T-helper 22 cell (primary cell): ENCODE measurements at places on chromosomes 3 and 15.

GRCh38 chr3:178370387-178370786, 165.8 kb upstream of the KCNMB2 start:
- DNase-seq: no peak

GRCh38 chr3:141030296-141030695, 20.9 kb upstream of the SPSB4 start:
- no peak for DNase-seq

- DNase-seq: no peak
Measured at GRCh38 chr3:166575161-166575560, 737.9 kb upstream of the BCHE start.

DNA sequence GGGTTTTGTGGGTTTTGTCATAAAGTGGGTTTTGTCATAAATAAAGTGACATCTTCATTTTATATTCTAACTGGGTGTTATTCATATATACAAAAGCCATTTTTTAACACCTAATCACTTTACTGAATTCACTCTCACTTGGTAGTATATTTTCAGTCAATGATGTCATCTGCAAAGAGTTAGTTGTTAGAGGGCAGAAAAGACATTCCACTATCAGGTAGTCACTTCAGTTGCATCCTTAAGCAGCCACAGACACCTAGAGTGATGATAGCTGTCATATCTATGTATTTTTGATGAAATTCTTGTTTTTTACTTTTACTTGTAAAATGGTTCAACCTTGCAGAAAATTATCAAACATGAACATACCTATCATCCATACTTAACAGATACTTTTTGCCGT, 89.0 kb downstream of the DHX36 start:
- DNase-seq: no peak

DNA sequence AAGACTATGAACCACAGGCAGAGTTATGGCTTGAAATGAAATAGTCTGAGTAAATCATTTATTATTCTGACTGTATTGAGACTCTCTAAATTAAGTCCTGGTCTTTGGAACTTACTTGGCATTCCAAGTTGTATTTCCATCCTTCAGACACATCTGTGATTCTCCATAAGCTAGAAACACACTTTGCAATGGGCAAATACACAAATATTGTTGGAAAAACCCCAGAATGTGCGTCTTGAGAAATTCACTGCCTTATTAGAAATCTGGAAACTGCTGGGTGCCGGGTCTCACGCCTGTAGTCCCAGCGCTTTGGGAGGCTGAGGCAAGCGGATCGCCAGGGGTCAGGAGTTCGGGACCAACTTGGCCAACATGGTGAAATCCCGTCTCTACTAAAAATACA, 87.8 kb downstream of the WWTR1 start:
- DNase-seq: no peak

GRCh38 chr3:158845765-158846350, 44.0 kb downstream of the MFSD1 start:
- no peak for DNase-seq

DNA sequence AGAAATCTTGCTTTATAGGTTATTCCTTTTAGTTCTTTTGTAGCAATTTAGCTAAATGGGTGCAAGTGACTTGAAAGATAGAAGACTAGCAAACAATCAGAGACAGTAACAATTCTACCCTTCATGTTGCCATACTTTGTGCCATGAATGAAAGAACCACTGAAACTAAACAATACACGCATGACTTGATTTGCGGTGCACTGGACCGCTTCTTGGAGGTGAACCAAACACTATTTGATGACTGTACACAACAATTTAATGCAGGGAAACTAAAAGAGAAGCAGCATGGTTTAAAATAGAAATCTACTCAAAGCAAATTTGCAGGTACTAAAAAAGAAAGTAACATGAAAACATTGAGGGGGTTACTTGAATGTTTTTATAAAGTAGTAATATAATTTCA, 331.0 kb upstream of the RARB start:
- DNase-seq: no peak

- no peak for DNase-seq
Measured at GRCh38 chr15:94236608-94237007, 5.2 kb downstream of the MCTP2 start.

- no peak for DNase-seq
Measured at GRCh38 chr3:64266983-64267382, 41.7 kb upstream of the PRICKLE2 start.

DNA sequence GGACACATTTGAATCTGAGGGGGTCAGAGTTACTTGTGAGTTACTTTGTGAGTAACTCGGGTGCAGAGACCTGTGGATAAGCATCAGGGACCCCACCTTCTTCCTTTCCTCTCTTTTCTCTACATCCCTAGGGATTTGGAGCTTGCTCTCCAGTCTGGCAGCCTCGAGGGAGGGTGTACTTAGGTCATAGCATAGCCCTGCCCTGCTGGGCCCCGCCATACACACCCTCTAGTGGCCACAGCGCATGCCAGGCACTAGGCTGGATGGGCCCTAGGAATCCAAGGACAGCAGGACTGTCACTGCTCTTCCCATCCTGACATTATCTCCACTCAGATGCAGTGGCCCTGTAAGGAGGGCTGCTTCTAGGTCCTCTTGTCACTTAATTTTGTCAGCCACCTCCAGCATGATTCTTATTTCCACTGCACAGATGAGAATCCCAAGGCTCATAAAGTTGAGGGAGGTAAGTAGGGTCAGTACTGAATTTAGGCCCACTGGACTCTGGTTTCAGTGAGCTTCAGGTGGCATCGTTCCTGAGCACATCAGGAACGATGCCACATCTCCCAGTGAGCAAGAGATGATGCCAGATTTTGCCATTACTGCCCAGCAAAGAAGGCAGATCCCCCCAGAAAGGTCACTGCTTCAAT, 3.6 kb upstream of the SMAD6 start:
- no peak for DNase-seq

DNA sequence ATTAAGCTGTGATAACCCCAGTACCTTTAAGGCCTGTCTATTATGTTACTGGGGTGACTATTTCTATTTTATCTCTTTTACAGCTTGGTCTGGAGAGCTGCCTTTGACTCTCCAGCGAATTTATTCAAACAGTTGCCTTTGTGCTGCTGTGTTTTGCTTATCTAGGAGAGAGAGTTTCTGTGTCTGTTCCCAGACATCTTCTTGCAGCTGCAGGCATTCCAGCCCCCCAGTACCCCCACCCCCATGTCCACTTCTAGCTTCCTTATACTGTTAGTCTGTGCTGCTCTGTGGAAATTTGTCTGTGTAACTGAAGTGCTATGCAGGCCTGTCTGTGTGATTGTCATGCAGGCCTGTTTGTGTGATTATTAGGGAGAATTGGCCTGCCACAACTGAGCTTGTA, 713.7 kb upstream of the SEMA6D start:
- no peak for DNase-seq

- DNase-seq: no peak
Measured at GRCh38 chr3:6717026-6717943, 143.6 kb upstream of the GRM7 start.

DNA sequence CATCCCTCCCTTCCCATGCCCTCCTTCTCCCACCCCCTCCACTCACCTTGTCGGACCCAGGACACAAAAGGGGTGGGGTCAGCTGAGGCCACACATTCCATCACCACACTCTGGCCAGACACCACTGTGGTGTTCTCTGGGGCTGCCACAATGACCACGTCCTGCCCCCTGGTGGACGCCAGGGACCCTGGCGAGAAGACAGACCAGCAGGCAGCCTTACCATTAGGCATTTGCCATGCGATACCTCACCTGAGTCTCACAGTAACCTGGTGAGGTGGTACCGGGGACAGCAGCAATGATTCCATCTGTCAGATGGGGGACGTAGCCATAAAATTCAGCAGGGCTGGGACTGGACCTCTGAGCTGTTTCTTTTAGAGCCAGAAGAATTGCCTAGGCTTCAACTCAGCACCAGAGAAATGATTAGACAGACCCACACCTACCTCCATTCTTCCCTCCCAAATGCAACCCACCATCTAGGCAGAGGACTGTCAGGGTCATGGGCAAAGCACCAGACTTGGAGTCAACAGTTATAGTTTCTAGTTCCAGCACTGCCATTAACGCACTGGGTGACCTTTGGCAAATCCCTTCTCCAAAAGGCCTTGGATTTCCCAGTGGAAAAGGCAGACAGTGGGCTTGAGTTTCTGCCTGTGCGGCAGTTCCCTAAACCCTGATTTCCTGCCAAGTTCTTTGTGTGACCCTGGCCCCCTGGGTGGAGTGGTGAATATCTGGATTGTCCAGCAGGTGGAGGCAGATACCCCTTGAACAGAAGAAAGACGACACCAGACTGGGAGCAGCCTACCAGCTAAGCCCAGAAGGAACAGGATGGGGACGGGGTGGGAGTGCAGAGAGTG, 21.8 kb downstream of the IGDCC4 start:
- DNase-seq: no peak

GRCh38 chr15:75431270-75431669, 20.2 kb downstream of the SIN3A start:
- no peak for DNase-seq

- DNase-seq: no peak
Measured at GRCh38 chr15:38854506-38854905, 289.9 kb upstream of the RASGRP1 start.

- no peak for DNase-seq
Measured at GRCh38 chr15:69893863-69894262, 203.9 kb downstream of the TLE3 start.

GRCh38 chr3:6860149-6860953, 564 bp upstream of the GRM7 start:
- DNase-seq: no peak
